B cell (primary cell): ENCODE measurements at places on chromosomes 13 and 19. TPM values are rescaled to one million over a fixed set of nuclear protein-coding genes. Genes with fewer than 3 reads are reported as not detected.

The SLC27A1 gene
- polyA plus RNA-seq, result 4.1 and 5.1 TPM in 2 replicates

The CEACAM3 gene
- polyA plus RNA-seq, result 0.14 TPM in 1 of 2 replicates, not detected in the other

The MEIOSIN gene
- not detected in 2 replicates for polyA plus RNA-seq

The ZNF773 gene
- 12.6 and 13.3 TPM in 2 replicates for polyA plus RNA-seq

The ZNF525 gene
- 7.5 and 12.9 TPM in 2 replicates for polyA plus RNA-seq

The COL5A3 gene
- 0.01 and 0.04 TPM in 2 replicates for polyA plus RNA-seq

The ICAM4 gene
- 0.71 and 0.78 TPM in 2 replicates for polyA plus RNA-seq

The PGLYRP1 gene
- polyA plus RNA-seq, result not detected in 2 replicates

The CABP5 gene
- polyA plus RNA-seq, result 0.20 TPM in 1 of 2 replicates, not detected in the other

The SPACA6 gene
- polyA plus RNA-seq, result 3.3 and 4.9 TPM in 2 replicates

The ZNF426 gene
- polyA plus RNA-seq, result 2.7 and 5.6 TPM in 2 replicates

The CCDC97 gene
- 9.9 and 16.3 TPM in 2 replicates for polyA plus RNA-seq

The KLK4 gene
- 0.45 TPM in 1 of 2 replicates, not detected in the other for polyA plus RNA-seq

The CCDC169 gene
- polyA plus RNA-seq, result 0.07 and 0.19 TPM in 2 replicates

The PRTN3 gene
- not detected in 2 replicates for polyA plus RNA-seq

The SERPINE3 gene
- polyA plus RNA-seq, result not detected in 2 replicates

The SLC25A41 gene
- 0.07 and 0.48 TPM in 2 replicates for polyA plus RNA-seq

The SPC24 gene
- polyA plus RNA-seq, result 0.12 and 0.48 TPM in 2 replicates

The REEP6 gene
- 0.46 and 0.64 TPM in 2 replicates for polyA plus RNA-seq

The NLRP7 gene
- 0.07 and 0.13 TPM in 2 replicates for polyA plus RNA-seq

The PLIN5 gene
- 0.27 and 0.56 TPM in 2 replicates for polyA plus RNA-seq

The ONECUT3 gene
- not detected in 2 replicates for polyA plus RNA-seq

The CSNK1G2 gene
- polyA plus RNA-seq, result 288 and 304 TPM in 2 replicates

The CEACAM7 gene
- polyA plus RNA-seq, result not detected in 2 replicates

The SLC8A2 gene
- polyA plus RNA-seq, result 0.07 TPM in 1 of 2 replicates, not detected in the other

The CGB1 gene
- not detected in 2 replicates for polyA plus RNA-seq

The ADGRE2 gene
- polyA plus RNA-seq, result 0.52 and 1.1 TPM in 2 replicates

The CLEC11A gene
- 1.6 and 2.8 TPM in 2 replicates for polyA plus RNA-seq

The CAPN12 gene
- 50.5 and 104 TPM in 2 replicates for polyA plus RNA-seq

The ZNF358 gene
- polyA plus RNA-seq, result 8.2 and 8.5 TPM in 2 replicates

The KCNK6 gene
- polyA plus RNA-seq, result 1.5 and 3.4 TPM in 2 replicates

The ZFR2 gene
- polyA plus RNA-seq, result 0.36 and 0.71 TPM in 2 replicates

The ZNF266 gene
- polyA plus RNA-seq, result 56.8 and 65.2 TPM in 2 replicates

The APBA3 gene
- 78.1 and 91.2 TPM in 2 replicates for polyA plus RNA-seq

The ARRDC5 gene
- 10.7 and 13.2 TPM in 2 replicates for polyA plus RNA-seq

The ACP5 gene
- polyA plus RNA-seq, result 152 and 169 TPM in 2 replicates

The LIM2 gene
- polyA plus RNA-seq, result not detected in 2 replicates

The CD37 gene
- polyA plus RNA-seq, result 1,422 and 2,188 TPM in 2 replicates

The HCST gene
- 29.8 and 40.6 TPM in 2 replicates for polyA plus RNA-seq

The MBD3L2 gene
- not detected in 2 replicates for polyA plus RNA-seq

The IZUMO2 gene
- polyA plus RNA-seq, result not detected in 2 replicates

The LRP3 gene
- polyA plus RNA-seq, result 0.10 and 0.13 TPM in 2 replicates

The ZBTB32 gene
- polyA plus RNA-seq, result 8.5 and 18.9 TPM in 2 replicates

The KCNC3 gene
- polyA plus RNA-seq, result 7.5 and 12.3 TPM in 2 replicates

The NDFIP2 gene
- polyA plus RNA-seq, result 0.06 and 0.12 TPM in 2 replicates

The SIAH3 gene
- polyA plus RNA-seq, result not detected in 2 replicates

The PSG6 gene
- not detected in 2 replicates for polyA plus RNA-seq

The MADCAM1 gene
- 0.56 and 0.70 TPM in 2 replicates for polyA plus RNA-seq

The GPR4 gene
- polyA plus RNA-seq, result not detected in 2 replicates

The LILRB1 gene
- 170 and 172 TPM in 2 replicates for polyA plus RNA-seq

The ATP1A3 gene
- 0.62 and 1.2 TPM in 2 replicates for polyA plus RNA-seq

The PSG3 gene
- polyA plus RNA-seq, result not detected in 2 replicates

The DHRS12 gene
- 12.0 and 13.3 TPM in 2 replicates for polyA plus RNA-seq

The OR7D2 gene
- polyA plus RNA-seq, result 0.06 TPM in 1 of 2 replicates, not detected in the other

The ATP8B3 gene
- polyA plus RNA-seq, result 0.89 and 1.4 TPM in 2 replicates

The SKA3 gene
- polyA plus RNA-seq, result 0.07 and 0.14 TPM in 2 replicates

The ZNF415 gene
- 4.2 and 4.5 TPM in 2 replicates for polyA plus RNA-seq
